Activated CD4-positive, alpha-beta T cell treated with anti-CD3 and anti-CD28 coated beads, Interleukin-2, amount 50 U/mL, for 48 hours (primary cell): ENCODE measurements at places on chromosomes 3 and 15.

- DNase-seq = no peak
These were observed 57.6 kb upstream of the PLXND1 start for GRCh38 chr3:129663930-129664646.

DNA sequence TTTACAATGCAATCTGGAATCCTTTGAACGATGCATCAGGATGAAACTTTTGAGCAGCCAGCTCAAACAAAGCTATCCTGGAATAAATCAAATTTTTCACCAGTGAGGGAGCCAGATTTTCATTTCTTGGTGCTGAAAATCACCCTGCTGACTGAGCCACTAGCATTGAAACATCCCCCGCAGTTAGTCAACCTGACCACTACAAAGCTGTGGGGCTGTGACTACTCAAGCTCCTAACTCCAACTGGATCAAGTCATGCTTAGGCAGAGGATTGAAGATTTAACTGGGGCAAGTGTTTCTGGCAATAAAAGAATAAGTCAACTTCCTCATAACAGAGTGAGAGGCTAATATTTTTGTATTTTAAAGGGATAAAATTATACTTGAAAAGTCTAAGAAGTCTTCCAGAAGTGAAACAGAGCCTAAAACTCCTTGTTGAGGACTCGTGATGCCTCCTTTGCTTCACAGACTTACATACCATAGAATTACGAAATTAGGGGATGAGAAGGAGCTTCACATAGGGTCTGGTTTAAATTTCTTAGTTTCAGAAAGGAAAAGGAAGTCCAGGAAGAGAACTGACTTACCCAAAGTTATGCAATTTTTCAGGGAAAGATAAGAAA lies 177.8 kb downstream of the SERPINI1 start:
- no peak for DNase-seq

DNA sequence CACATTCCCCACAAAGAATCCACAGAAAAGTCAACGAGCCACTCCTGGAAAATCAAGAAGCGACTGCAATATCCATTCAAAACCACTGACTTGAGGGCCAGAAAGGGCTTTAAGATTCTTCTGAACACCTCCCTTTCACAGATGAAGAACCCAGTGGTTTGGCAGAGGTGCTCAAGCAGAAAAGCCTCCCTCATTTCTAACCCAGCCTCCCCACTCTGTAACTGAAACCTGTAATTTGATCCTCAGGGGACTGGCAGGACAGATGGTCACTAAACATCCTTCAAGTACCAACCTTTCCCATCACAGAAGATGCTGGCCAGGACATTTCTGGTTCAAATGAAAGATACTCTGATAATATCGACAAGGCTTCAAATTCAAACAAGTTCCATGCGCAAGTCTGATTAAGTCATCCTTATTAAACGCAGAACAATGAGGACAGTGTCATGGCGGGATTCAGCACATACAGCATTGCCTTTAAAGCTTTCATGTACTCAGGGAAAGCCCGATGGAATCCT lies 5.5 kb downstream of the SEMA5B start:
- DNase-seq = no peak

- no peak for DNase-seq
These were observed 329.5 kb upstream of the AZI2 start for GRCh38 chr3:28678086-28678485.

DNA sequence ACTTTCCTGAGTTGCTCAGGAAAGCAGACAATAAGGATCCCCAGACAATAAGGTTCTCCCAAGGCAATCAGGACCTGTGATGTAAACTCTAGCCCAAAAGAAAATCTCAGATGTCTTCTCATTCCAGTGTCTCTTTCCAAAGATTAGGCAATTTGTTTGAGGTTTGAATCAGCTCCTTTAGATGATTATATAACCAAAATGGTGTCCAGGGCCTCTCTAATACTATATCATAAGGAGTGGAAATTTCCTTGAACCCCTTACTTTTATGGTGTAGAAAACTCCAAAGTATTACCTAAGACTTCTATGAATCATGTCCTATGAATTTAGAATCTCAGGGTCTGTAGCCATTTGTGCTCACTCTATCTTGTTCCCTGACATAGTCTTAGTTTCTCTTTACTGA lies 65.9 kb downstream of the GPR176 start:
- no peak for DNase-seq
